ENCODE measurements at places on chromosomes 6 and 20.

DNA sequence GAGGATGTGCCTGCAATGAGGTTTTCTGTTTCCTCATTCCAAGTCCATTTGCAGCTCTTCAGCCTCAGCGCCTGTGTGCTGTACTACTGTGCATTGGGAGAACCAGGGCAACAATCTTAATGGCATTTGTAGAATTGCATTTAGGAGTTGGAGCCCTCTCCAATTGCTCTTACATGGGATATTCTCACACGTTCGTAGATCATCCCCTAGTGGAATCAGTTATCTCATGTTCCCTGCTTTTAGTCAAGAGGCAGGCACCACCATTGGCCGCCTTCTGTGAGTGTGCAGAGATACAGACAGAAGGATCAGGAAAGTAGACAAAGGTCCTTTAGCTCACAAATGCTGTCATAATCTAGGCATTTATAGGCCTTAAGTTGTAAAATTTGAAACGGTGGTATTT is 84.2 kb upstream of the RGS17 start:
- no peak for DNase-seq

DNA sequence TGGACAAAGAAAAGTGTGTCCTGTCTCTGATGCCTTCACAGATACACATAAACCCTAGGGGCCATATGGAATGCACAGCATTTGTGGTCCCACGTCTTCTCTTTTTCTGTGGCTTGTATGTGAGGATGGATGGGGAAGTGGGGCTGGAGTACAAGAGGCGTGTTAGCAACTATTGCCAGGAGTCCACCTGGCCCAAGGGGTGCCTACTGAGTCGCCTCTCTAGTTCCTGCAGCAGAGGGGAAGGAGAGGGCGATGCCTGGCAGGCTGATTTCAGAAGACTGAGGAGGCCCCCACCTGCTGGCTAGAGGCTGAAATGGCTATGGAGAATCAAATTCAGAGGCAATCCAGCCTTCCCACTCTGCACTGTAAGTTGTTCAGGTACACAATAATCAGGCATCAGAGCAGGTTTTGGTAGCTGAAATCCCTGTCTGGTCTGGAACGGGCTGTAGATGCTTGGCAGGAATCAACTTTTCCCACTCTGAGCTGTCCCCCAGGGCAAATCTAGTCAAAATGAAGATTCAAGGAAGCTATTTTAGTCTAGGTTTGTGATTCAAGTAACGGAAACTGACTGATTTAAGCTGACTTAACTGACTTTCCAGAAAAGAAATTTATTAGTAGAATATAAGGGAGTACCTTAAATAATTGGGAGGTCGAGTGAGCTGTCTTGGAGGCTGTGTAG is 14.9 kb upstream of the PPARD start:
- DNase-seq, result peak; percentile 54

- DNase-seq, result peak; percentile 17
Observed at GRCh38 chr20:49534255-49534712, 33.7 kb downstream of the PTGIS start.

DNA sequence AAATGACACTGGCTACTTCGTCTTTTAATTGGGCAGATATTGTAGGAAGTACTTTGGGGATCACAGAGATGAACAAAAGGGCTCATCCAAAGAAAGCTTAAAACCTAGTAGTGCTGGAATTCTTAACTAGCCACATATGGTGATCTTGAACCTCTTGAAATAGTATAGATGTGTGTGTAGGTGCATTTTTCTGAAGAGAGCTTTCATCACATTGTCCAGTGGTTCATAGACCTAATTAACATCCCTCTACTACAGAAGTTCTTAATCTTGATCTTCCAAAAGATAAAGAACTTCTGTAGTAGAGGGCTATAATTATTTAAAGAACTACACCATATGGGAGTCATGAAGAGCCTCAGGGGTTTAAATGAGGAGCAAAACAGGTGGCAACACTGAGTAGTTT is 2.3 kb upstream of the PRIM2 start:
- DNase-seq, result no peak

- no peak for DNase-seq
Observed at GRCh38 chr6:19782588-19782987, 54.6 kb upstream of the ID4 start.

GRCh38 chr6:53741034-53741823 is 53.6 kb upstream of the LRRC1 start:
- no peak for DNase-seq

DNA sequence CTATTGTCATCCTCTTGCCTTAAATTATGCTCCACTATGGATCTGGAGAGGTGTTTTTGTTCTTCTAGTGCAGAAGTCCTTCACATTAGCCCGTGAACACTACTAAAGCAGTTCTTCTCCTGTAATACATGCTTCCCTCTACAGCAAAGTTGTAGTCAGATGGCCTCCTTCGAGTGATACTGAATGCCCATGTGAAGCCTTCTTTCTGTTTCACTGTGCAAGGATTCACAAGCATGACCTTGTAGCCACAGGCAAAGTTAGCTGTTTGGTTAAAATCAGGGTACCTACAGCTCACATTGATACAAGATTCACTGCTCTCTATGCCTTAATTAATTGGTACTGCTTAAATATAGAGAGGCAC is 47.6 kb downstream of the ARHGAP18 start:
- DNase-seq, result no peak

GRCh38 chr6:112951829-112952228 is 604.7 kb downstream of the RFPL4B start:
- DNase-seq, result no peak

- no peak for DNase-seq
Observed at GRCh38 chr6:121890307-121890910, 455.0 kb downstream of the GJA1 start.

DNA sequence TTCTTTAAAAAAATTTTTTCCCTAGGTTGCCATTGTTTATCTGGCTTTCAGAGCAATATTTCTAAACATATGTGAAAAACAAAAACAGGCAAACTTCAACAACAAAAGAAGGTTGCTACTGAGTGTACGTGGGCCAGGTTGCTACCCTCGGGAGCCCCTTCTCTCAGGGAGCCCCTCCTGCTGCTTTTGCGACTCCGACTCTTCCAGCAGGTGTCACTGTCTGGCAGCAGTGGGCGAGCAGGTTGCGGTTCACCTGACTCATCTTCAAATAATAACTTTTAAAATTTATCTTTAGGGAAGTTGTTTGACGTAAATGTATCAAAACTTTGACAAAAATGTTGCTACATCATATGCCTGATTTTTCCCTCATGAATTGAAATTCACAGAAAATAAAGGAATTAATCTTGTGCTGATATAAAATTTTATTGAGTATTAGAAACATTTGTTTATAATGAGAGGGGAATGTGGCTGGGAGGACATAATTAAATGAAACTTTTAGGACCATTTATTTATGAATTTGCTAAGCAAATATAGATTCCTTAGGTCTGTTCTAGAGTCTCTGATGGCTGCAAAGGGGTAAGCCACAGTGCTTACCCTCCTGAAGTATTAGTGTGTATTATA is 138.8 kb downstream of the HIVEP1 start:
- DNase-seq, result peak; percentile 13

DNA sequence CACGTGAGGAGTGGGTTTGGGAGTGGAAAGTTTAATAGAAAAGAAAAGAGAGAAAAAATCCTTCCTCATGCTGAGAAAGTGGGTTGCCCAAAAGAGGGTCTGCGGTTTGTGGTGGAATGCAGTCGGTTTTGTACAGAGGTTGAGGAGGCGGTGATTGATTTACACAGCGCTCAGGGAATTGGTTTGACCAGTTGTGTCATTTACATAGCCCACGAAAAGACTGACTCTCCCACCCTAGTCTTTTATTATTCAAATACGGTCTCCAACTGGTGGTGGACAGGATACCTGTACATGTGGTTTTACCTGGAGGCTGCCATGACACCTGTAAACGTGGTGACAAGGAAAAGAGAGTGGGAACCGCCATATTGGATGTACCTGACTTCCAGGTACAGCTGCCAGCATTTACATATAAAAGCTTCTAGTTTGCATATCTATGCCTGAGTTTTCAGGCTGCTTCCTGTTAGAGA is 42.1 kb downstream of the HLA-DPB1 start:
- DNase-seq, result no peak

GRCh38 chr20:49591217-49591865 is 23.4 kb upstream of the PTGIS start:
- DNase-seq, result no peak

DNA sequence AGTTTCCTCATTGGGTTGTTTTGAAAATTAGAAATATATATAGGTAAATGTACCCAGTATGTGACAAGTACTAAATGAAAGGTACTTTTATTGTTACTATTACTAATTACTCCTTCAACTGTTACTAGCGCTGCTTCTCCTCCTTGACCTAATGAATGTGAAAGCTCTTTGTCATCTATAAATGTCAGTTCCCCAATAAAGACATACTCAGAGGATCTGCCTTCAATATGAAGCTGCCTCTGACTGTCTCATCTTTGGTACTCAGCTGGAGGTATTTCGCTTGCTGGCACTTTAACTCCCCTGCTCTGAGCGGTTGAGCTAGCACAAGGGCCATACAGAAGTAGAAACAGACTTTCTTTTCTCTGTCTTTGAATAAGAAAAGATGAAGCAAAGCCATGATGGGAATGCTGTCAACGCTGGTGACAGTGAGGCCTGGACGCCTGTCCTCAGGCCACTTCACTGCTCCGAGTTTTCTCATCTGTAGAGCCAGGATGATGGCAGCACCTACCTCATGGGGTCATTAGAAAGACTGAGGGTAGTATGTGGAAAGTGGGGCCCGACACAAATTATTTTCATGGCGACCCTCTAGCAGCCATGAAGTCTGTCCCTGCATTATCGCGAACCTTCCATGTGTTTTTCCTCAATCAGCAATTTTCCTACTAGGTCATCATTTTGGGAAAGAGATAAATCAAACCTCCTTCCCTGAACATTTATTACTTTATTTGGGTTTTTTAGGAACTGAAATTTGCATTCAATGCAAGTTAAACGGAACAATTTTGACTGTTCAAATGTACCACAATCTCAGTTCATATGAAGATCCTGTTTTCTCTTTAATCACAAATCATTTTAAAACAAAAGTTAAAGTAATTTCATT is 55.9 kb upstream of the SNX9 start:
- no peak for DNase-seq

- no peak for DNase-seq
Observed at GRCh38 chr6:50390416-50390815, 322.9 kb upstream of the TFAP2D start.

- DNase-seq, result no peak
Observed at GRCh38 chr6:10412461-10413261, 2.2 kb downstream of the TFAP2A start.

GRCh38 chr6:52964318-52964717 is 30.8 kb downstream of the GSTA4 start:
- no peak for DNase-seq

DNA sequence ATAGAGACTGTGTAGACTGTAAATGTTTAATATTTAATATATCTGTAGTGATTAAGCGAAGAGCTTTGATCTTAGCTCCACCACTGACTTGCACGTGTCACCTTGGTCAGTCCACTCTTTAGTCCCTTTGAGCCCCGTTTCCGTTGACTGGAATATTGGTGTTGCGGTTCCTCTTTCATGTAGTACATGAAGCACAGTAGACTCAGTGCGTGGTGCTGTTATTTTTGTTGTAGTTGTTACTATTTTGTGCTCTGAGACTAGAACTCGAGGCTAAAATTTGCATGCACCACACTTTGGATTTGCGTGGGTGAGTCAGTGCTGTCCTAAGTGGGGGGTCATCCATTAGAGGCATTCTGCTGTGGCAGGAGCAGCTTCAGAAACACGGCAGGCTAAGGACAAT is 291.4 kb downstream of the QKI start:
- DNase-seq, result no peak

DNA sequence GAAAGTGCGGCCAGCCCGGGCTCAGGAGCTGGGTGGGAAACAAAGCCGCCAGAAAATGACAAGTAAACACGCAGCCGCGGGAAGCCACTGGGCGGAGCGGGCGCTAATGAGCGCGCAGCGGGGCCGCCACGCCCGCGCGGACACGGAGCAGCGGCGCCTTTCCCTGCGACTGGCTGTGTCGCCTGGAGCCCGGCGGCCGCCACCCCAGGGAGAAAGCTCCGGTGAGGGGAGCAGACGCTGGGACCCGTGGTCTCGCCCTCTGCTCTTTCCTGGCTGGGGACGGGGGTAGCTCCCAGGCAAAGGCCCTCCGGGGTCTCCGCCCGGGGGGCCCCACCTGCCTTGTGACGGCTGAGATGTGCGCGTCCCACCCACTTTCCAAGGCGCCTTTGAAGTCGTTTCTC is 54.9 kb downstream of the PRR18 start:
- no peak for DNase-seq

- DNase-seq, result no peak
Observed at GRCh38 chr6:15160812-15161211, 85.1 kb upstream of the JARID2 start.

DNA sequence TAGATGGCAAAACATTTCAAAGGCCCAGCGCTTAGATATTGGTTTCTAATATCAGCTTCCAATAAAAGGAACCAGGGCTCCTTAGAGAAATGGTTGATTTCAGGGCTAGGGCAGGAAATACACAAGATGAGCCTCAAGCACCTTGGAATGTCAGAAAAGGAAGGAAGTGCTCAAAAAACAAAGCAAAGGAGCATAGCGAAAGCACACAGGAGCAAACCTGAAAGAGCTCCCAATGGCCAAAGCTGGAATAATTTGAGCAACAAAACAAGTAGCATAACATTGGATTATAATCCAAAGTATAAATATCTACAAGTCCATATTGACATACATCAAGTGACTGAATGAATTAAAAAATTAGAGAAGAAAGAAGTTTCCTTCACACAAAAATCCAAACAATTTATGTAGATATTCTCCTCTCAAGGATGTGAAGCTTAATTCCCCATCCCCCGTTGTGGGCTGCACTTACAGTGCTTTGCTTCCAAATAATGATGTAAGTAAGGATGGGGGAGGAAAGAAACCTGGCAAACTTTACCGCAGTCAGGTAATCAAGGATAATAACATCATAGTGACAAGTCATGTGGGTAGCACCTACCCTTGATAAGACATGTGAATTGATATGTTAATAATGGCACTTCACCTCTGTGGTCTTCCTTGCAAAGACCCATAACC is 132.9 kb upstream of the DST start:
- no peak for DNase-seq

DNA sequence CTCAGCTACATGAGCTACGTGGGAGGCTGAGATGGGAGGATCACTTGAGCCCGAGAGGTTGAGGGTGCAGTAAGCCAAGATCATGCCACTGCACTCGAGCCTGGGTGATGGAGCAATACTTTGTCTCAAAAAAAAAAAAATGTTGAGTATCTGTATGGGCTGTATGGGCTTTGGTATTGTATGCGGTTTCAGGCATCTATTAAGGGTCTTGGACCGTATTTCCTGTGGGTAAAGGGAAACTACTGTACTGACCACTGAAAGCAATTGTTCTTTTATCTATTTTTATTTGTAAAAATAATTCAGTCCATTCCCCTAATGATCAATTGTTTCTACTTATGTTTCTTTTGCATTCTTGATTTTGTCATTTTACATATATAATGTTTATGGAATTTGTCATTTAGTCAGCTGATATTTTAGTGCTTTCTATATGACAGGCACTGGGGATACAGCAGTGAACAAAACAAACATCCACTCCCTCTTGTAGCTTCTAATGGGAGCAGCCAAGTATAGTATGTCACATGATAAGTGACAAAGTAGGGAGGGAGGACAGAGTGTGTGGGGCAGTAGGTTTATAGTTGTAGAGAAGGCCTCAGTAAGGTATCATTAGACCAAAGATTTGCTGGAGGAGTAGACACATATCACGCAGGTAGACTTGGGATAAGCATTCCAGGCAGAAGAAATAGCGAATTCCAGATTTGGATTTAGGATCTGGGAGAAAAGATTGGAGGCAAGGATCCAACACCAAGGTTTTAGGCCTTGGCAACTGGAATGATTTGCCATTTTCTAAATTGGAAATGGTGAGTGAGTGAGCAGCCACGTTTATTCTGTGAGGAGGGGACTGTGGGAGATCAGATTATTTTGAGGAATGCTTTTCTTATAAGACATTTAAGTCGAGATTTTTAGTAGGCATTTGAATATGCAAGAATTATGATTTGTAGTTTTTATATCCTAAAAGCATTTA is 6.0 kb downstream of the PCMT1 start:
- DNase-seq, result no peak

Data from stimulated activated CD4-positive, alpha-beta T cell treated with anti-CD3 and anti-CD28 coated beads, Interleukin-1b, Interleukin-23, amount 100 ng/mL, for 1 hour (primary cell).